ENCODE measurements at places on chromosomes 11 and 22. TPM values are rescaled to one million over a fixed set of nuclear protein-coding genes. Genes with fewer than 3 reads are reported as not detected.

DNA sequence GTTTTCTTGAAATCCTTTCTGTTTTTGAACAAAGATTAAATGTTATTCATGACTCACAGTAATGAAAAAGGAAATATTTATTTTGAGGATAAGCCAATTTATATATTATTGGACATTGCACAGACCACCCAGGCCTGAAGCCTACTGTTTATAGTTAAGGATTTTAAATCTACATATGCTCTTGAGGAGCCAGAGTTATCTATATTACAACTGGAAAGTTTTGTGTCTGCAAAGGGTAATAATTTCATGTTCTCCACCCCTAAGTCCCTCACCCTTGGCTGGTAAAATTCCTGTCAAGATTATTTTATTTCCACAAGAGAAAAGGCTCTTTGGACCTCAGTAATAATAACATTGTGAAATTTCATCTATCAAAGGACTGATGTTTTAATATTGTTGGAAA is 228.2 kb downstream of the TMEM135 start:
- DNase-seq = no peak

DNA sequence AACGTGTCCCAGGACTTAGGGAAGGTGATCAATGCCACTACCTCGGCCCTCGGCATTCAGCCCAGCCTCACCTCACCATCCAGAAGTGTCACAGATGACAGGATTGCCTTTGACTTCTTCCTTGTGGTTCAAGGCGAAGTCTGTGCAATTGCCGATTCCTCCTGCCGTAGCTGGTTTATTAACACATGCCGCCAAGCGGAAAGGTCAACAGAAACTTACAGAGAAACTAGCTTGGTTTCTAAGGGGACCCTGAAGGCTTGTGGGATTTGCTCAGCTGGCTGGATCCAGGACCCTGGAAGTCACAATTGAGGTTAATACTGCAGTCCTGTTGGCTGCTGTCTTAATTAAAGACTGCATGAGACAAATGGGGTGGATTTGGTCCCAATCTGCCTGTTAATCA is 65.6 kb downstream of the SHANK2 start:
- no peak for DNase-seq

- DNase-seq = no peak
Measured at GRCh38 chr11:133078012-133078411, 454.3 kb downstream of the OPCML start.

DNA sequence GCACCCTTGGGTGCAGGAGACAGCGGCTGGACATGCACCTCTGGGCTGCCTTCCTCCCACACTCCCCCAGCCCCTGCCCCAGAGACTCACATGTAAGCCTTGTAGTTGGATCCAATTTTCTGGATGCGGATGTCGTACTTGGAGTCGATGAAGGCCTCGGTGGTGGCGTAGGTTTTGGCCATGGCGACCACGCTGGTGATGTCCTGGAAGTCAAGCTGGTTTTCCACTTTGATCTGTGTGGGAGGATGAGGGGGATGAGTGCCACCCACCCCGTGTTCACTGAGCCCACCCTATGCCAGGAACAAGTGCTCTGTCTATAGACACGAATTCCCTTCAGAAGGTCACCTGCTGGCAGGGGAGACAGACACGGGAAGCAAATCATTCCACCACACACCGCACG is 66.9 kb downstream of the FBXO7 start:
- no peak for DNase-seq

- DNase-seq = no peak
Measured at GRCh38 chr22:19728271-19728670, 4.9 kb downstream of the GP1BB start.

GRCh38 chr11:70577948-70578347 is 179.6 kb downstream of the CTTN start:
- DNase-seq = no peak

DNA sequence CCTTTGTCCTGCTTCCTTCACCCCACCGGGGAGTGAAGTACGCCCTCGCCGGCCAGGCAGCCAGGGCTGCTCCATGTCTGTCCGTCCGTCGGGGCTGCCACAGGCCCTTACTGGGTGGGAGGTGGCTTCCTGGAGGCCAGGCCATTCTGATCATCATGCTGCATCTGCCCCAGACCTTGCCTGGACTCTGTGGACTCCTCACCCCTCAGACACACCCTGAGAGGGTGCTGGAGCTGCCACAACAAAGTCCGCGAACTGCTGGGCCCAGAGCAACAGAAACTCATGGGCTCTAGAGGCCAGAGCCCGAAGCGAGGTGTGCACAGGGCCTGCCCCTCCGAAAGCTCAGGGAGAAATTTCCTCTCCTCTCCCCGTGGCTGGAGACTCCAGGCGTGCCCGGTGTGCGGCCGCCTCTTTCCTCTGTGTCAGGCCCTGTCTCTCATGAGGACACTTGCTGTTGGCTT is 124.2 kb downstream of the KCNQ1OT1 start:
- DNase-seq = no peak

- no peak for DNase-seq
Measured at GRCh38 chr22:25021976-25022711, 69.6 kb downstream of the KIAA1671 start.

- no peak for DNase-seq
Measured at GRCh38 chr22:38554281-38554680, 15.7 kb downstream of the DMC1 start.

GRCh38 chr22:40758390-40758789 is 60.8 kb downstream of the SLC25A17 start:
- no peak for DNase-seq

- no peak for DNase-seq
Measured at GRCh38 chr11:133790995-133791394, 54.3 kb downstream of the SPATA19 start.

- DNase-seq = no peak
Measured at GRCh38 chr11:9878936-9879335, 215.1 kb downstream of the SWAP70 start.

DNA sequence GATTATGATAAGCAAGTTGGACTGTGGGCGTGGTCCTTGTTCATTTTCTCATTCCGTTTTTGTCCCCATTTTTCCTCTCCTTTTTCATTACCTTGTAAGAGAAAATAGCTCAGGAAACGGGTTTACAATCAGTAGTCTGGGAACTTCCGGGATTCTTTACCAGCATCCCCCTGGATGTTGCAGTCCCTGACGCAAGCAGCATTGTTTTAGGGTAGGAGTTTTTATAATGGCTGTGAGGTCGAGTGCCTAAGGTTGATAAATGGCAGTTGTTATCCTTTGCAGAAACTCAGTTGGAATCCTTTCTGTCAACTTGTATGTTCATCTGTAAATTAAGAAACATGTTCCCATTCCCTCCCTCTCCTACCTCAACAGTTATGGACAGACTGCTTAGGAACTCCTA is 68.3 kb downstream of the ARHGEF12 start:
- no peak for DNase-seq

GRCh38 chr11:46188017-46188416 is 66.8 kb upstream of the PHF21A start:
- no peak for DNase-seq

- no peak for DNase-seq
Measured at GRCh38 chr11:124233376-124233775, 7.5 kb upstream of the OR8G1 start.

DNA sequence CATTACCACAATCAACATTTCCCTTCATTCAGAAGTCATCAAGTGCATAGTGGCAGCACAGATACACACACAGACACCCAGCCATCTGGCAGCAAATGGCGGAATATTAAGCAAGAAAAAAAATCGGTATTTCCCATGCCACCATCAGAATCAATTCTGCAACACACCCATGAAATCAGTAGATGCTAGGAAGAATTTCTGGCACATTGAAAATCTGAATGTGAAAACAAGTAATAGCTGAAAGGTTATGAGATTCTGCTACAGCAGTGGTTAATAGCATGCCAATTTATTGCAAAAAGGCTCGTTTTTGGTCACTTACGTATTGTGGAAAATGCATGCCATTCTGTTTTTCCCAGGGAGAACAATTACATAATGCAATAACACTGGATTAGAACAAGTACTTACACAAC is 91.1 kb downstream of the PICALM start:
- no peak for DNase-seq

DNA sequence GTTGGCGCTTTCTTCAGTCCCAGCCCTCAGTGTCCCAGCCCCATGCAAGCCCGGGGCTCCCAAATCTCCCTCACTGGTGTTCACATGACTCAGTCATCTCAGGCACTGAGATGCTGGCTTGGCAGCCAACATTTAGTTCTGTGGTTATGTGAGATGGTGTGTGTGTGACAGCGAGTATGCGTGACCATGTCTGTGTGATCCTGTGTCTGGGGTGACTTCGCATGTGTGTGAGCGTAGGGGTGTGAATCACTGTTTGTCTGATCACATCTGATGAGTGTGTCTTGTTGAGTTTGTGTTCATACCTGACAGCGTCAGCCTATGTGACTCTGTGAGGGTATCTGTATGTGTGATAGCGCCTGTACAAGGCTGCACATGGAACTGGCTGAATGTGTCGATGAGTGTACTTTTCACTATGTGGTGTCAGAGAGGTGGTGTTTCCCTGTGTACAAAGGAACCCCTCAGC is 16.2 kb downstream of the CREB3L1 start:
- DNase-seq = no peak

The ANO5 gene
- 3.0 TPM for total RNA-seq

The PDGFB gene
- 33.1 TPM for total RNA-seq

The CD3E gene
- total RNA-seq = 2.8 TPM

The RCOR2 gene
- total RNA-seq = not detected

The CHRDL2 gene
- 0.28 TPM for total RNA-seq

The BIRC3 gene
- total RNA-seq = 8.3 TPM

The CNGA4 gene
- not detected for total RNA-seq

The MFNG gene
- total RNA-seq = 47.9 TPM

The TSSK2 gene
- not detected for total RNA-seq
